ENCODE measurements at places on chromosomes 1 and 21.

DNA sequence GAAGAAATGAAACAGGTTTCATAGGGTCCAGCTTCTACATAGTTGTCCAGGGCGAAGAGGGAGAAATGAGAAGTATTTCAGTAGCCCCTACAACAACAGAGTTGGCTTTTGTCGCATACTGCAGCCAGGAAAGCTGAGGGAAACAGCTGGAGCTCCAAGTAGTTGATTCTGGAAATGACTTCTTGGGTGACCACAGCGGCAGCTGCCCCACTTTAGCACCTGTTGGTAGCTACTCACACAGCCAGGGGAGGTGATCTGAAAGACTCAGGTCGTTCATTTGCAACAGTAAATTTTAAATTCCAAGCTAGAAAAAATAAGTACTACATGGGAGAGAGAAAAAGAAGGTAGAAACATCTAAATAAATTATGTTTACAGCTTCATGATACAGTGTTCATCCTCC, 2.3 kb downstream of the TTC13 start:
- DNase-seq = no peak

DNA sequence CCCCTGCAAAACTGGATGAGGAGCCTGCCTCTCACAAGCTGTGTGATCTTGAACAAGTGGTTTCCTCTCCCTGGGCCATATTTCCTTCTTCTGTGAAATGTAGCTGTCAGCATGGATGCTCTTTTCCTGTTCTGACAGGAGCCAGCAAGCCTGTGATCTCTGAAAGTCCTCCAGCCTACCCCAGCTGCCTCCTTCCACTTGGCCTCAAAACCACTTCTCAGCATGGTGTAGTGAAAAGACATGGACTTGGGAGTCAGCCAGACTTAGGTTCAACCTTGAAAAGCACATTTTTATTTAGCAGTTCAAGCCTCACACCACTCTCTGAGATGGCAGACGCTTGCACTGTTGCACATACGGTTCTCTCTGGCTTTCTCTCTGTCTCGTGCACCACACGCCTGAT, 292.9 kb upstream of the DUSP10 start:
- DNase-seq = no peak

- no peak for DNase-seq
Measured at GRCh38 chr1:15833069-15833679, 14.3 kb upstream of the SPEN start.

DNA sequence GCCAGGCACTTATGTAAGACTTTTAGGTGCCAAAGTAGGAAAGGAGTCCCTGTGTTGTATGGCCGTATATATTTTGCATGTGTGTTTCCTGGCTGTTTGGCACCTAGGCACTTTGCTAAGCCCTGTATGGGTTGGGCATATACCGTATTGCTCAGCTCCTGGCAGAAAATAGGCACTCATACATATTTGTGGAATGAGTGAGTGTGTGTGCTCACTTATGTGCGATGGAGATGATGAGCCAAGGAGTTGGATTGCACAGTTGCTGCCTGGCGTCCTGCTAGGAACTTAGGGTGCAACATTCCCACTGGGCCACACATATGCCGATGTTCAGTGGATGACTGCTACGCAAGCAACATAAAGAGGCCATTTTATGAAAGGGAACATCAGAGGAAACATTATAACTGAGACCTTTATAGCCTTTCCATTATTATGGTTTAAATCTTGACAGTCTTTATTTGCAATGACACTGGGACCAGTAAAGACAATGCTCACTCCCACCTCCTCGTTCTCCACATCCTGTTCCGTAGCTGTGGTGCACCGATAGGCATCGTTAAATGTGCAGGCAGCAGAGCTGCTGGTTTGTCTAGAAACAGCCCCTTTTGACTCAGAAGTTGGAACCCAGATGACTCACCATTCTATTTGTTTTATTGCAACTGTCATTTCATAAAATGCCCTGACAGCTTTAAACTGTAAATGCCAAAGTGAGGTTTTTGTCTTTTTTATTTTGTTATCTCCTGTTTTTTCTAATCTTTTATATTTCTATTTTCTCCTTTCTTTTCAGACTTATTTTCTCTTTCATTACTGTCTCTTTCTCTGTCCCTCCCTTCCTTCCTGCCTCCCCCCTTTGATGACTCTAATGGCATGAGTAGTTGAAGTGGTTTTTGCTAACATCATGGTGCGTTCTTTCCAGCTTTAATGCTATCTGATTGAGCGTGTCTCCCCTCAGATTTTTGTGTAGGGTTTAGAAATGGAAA, 36.1 kb downstream of the PEX14 start:
- no peak for DNase-seq

- no peak for DNase-seq
Measured at GRCh38 chr21:34846601-34847112, 177.9 kb downstream of the CLIC6 start.

GRCh38 chr1:96362623-96363022, 359.0 kb upstream of the PTBP2 start:
- no peak for DNase-seq

DNA sequence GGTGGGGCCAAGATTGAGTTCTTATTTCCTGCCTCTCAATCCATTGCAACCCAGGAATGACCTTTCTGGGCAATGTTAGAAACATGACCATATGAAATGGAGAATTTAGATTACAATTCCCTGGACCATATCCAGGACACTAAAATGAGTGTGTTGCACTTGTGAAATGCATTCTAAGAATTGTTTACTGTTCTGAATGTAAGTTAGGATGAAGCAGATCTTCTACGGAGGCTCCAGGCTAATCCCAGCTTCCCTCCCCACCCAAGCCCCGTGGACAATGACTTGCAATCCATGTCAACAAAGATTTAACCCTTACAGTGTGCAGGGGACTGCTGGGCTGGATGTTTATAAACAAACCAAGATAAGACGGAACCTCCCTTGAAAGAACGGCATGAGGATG, 31.7 kb upstream of the HAO2 start:
- DNase-seq = no peak

DNA sequence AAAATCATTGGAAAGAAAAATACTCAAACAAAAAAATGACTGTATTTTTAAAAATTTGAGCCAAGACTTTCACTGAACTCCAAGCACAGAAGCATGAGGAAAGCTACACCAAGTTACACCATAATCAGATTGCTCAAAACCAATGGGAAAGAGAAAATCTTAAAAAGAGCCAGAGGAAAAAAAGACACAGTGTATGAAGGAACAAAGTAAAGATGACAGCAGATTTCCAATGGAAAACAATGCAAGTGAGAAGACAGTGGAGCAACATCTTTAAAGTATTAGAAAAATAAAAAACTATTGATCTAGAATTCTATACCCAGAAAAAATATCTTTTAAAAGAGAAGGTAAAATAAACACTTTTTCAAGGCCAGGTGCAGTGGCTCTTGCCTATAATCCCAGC, 147.8 kb upstream of the ZBTB40 start:
- DNase-seq = no peak

DNA sequence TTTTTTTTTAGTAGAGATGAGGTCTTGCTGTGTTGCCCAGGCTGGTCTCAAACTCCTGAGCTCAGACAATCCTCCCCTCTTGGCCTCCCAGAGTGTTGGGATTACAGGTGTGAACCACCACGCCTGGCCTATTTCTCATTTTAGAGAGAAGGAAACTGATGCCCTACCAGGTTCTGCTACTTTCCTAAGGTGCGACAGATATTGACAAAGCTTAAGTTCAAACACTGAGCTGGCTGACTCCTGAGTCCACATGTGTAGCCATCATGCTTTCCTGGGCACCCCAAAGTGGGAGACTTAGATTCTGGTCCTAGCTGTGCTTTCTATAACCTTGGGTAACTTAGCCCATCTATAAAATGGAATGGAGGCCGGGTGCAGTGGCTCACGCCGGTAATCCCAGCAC, 5.1 kb upstream of the TMEM222 start:
- DNase-seq = no peak

All from cardiac septum (tissue), 1 donor.